ENCODE measurements at places on chromosomes 16 and 17.

DNA sequence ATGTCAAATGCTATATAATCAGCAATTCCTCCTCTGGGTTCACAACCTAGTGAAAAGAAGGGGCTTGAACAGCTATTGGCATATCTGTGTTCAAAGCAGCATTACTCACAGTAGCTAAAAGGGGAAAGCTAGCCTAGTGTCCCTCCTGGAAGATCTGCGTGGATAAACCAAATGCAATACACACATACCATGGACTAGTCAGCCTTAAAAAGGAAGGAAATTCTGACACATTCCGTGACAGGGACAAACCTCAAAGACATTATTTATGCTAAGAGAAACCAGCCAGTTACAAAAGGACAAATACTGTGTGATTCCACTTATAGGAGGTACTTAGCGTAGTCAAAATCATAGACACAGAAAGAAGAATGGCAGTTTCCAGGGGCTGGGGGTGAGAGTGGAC is 90.1 kb downstream of the XYLT1 start:
- no peak overlapping the region for H3K4me3 ChIP-seq
- no peak for DNase-seq
- peaks cover 49% of the 10 kb centered on the region for H3K4me1 ChIP-seq

- H3K36me3 ChIP-seq, result peaks cover 18% of the 10 kb centered on the region
- no peak overlapping the region for H3K27ac ChIP-seq
- no peak overlapping the region for H3K4me3 ChIP-seq
- no peaks in the 10 kb centered on the region for H3K27me3 ChIP-seq
Measured at GRCh38 chr17:3025421-3026124, 37.8 kb downstream of the OR1D5 start.

DNA sequence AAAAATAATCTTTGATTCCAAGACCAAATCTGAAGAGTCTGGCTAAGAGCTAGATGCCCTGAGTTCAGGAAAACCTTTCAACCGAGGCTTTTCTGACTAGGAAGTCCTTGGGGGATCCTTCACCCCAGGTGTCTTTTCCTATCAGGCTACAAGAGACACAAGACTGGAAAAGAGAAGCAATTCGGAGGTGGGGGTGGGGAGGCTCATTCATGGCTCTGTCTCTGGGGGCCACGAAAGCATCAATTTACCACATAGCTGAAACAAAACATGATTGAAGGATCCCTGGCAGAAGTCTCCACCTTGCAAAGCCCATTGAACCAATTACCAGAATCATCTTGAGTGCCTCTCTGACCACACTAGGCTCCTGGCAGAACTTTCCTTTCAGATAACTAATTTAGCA is 239.8 kb upstream of the SALL1 start:
- no peak overlapping the region for H3K27ac ChIP-seq
- no peaks in the 10 kb centered on the region for H3K36me3 ChIP-seq
- H3K27me3 ChIP-seq, result no peaks in the 10 kb centered on the region

GRCh38 chr17:17694169-17695081 is 13.2 kb downstream of the RAI1 start:
- H3K4me3 ChIP-seq, result peak overlapping the region; percentile 71
- DNase-seq, result peak; percentile 88
- H3K27me3 ChIP-seq, result no peaks in the 10 kb centered on the region
- no peaks in the 10 kb centered on the region for H3K36me3 ChIP-seq
- peaks cover 52% of the 10 kb centered on the region for H3K4me1 ChIP-seq

DNA sequence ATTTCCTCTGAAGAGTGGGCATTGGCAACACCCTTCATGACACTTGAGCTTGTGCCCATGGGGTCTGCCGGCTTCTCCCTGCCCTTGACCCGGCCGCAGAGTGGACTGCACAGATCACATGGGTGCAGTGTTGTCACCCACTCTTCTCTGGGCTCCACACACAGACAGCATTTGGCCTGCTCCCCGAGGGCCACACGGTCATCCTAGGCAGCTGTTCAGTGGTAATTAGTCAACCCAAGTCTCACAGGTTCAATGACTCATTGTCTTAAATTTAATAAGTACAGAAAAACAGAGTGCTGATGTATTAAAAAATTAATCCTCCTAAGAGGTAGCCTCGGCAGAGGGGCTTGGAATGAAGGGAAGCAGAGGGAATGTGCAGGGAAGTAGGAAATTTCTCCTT is 204.8 kb downstream of the MSI2 start:
- no peak for DNase-seq
- no peak overlapping the region for H3K27ac ChIP-seq
- peaks cover 5% of the 10 kb centered on the region for H3K4me1 ChIP-seq
- H3K4me3 ChIP-seq, result no peak overlapping the region
- no peaks in the 10 kb centered on the region for H3K27me3 ChIP-seq

- H3K4me3 ChIP-seq, result no peak overlapping the region
- no peaks in the 10 kb centered on the region for H3K27me3 ChIP-seq
- H3K4me1 ChIP-seq, result peaks cover 16% of the 10 kb centered on the region
- H3K27ac ChIP-seq, result no peak overlapping the region
Measured at GRCh38 chr16:88065747-88066142, 114.5 kb downstream of the BANP start.

DNA sequence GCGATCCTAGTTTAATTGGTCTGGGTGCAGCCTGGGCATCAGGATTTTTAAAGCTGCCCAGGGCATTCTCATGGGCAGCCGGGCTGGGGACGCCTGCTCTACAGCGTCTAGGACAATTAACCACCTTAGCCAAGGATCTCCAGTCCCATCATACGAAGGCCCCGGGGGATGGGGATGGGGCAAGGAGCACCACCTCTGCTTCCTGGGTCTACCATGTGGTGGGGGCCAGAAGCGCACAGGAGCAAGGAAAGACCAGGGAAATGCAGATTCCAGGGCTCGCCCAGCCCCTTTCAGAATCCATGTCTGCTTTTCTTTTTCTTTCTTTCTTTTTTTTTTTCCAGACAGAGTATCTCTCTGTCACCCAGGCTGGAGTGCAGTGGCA is 29.3 kb downstream of the TBC1D16 start:
- no peak overlapping the region for H3K4me3 ChIP-seq
- no peaks in the 10 kb centered on the region for H3K27me3 ChIP-seq
- no peak overlapping the region for H3K27ac ChIP-seq
- DNase-seq, result no peak
- H3K36me3 ChIP-seq, result peaks cover 53% of the 10 kb centered on the region

DNA sequence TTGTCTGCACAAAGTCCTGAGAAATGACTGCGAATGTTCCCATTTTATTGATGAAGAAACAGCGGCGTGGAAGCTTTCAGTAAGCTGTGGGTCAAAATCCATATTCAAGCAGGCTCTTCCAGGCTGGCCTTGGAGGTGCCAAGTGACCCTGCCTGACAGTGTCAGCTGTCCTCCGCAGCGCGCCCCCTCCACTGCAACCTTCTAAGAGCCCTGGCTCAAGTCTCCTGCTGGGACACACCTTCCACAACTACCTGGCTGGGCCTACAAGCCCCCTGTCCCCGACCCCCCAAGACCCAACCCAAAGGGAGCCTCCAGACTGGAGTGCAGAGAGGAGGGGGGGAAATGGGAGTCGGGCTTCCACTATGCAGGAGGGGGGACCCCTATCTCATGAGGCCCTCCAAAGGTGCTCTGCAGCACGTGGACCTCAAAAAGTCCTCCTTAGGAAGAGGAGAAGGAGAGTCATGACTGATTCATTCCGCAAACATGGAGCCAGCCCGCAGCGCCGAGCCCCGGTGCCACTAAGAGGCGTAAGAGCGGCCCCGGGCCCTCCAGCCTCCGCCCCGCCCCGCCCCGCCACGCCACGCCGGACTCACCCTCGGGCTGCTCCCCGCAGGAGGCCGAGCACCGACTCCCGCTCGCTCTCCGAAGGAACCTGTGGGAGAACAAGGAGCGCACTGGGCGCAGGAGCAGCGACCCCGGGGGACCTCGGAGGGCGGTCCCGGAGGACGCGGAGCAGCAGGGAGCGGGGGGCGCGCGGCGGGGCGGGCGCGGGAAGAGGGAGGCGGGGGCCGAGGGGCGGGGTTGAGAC is 574 bp downstream of the MPP3 start:
- H3K4me3 ChIP-seq, result peak overlapping the region; percentile 66
- DNase-seq, result peak; percentile 42
- no peaks in the 10 kb centered on the region for H3K27me3 ChIP-seq
- peak overlapping the region; percentile 72 for H3K27ac ChIP-seq

DNA sequence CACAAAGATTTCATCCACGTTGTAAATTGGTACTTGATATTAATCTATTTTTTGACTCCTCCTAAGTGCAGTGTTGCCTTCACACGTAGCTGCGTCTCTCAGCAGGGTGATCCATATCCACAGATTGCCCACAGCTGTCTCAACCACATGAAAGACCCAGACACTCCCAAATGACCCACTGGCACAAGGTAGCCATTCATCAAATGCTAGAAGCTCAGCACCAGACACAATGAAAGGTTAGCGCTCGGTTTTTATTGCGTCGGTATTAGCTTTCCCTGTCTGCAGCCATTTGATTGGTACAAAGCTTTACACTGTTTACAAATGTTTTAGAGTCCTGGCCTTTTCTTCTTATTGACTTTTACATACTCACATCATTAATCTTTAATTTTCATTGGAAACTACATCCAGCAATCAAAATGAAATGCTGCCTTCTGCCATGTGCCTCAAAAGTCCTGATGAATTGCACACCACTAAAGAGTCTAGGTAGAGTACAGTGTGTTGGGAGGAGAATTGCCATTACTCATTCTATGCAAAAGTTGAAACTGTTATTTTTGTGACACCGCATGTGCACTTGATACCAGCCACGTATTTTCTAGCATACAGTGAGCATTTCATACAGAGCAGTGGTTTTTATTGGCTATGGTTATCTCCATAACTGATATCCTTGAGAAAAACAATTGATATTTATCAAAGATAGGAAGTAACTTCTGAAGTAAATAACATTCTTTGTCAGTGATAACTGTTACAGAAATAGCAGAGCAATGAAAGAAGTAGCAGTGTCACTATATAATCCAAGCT is 127.3 kb upstream of the NUDT7 start:
- H3K4me3 ChIP-seq, result no peak overlapping the region
- H3K36me3 ChIP-seq, result no peaks in the 10 kb centered on the region
- no peak overlapping the region for H3K27ac ChIP-seq
- no peak for DNase-seq

DNA sequence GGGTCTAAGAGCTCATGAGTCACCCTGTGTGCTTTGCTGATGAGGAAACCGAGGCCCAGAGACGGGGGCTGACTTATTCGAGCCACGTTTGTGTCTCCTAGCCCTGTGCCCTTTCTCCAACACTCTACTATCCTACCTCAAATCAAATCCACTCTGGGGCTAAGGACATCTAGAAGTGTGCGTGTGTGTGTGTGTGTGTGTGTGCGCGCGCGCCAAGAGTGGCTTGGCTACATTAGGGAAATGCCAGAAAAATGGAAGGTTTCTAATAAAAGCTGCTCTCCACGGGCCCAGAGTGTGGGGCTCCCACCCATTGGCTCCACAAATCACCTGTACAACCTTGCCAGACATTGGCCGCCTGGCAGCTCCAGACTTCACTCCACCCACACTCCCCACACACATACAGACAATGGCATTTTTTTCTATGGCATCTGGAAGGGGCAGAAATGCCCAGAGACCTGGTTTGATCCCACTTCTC is 30.3 kb upstream of the PHOSPHO1 start:
- no peaks in the 10 kb centered on the region for H3K4me1 ChIP-seq
- H3K4me3 ChIP-seq, result peak overlapping the region; percentile 56
- peak overlapping the region; percentile 69 for H3K27ac ChIP-seq
- no peaks in the 10 kb centered on the region for H3K27me3 ChIP-seq

DNA sequence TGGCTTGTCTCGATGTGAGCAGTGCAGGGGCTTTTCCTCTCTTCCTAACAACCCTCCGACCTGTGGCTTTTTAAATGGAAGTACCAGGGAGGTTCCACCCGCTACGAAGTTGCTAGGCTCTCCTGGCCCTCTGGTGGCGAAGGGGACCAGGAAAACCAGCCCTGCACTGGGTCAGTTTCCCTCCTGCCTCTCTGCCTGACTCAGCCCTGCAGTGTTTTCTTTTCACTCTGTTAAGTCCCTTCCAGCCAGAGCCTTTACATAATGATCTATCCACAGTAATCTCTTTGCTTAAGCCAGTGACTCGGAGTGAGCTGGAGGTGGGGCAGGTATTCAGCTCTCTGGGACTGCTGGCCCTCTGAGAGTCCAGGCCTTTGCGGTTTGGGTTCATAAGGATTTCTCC is 331.3 kb upstream of the EEF2KMT start:
- H3K36me3 ChIP-seq, result no peaks in the 10 kb centered on the region
- H3K27me3 ChIP-seq, result no peaks in the 10 kb centered on the region
- DNase-seq, result no peak
- no peak overlapping the region for H3K4me3 ChIP-seq
- H3K27ac ChIP-seq, result no peak overlapping the region
- no peaks in the 10 kb centered on the region for H3K4me1 ChIP-seq

DNA sequence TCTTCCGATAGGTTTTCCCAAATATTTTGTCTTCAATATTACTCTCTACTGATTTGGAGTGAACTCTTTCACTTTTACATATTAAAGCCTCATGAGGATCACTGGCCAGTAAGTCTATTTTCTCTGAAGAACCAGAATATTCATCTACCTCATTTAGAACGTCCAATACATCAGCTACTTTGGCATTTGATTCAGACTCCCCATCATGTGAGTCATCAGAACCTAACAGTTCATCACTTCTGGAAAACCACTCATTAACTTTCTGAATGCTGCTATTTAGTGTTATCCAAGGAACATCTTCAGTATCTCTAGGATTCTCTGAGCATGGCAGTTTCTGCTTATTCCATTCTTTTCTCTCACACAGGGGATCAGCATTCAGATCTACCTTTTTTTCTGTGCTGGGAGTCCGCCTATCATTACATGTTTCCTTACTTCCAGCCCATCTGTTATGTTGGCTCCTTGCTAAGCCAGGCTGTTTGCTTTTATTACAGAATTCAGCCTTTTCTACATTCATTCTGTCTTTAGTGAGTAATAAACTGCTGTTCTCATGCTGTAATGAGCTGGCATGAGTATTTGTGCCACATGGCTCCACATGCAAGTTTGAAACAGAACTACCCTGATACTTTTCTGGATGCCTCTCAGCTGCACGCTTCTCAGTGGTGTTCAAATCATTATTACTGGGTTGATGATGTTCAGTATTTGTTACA is 30.9 kb downstream of the BRCA1 start:
- no peak for DNase-seq
- peaks cover 6% of the 10 kb centered on the region for H3K4me1 ChIP-seq
- H3K36me3 ChIP-seq, result no peaks in the 10 kb centered on the region
- H3K27ac ChIP-seq, result no peak overlapping the region
- H3K4me3 ChIP-seq, result no peak overlapping the region
- no peaks in the 10 kb centered on the region for H3K27me3 ChIP-seq

- peaks cover 96% of the 10 kb centered on the region for H3K36me3 ChIP-seq
- H3K4me3 ChIP-seq, result no peak overlapping the region
- no peaks in the 10 kb centered on the region for H3K27me3 ChIP-seq
- H3K27ac ChIP-seq, result no peak overlapping the region
- peaks cover 18% of the 10 kb centered on the region for H3K4me1 ChIP-seq
Measured at GRCh38 chr17:29107933-29108822, 65.2 kb downstream of the PIPOX start.

GRCh38 chr17:59466946-59467801 is 98.2 kb upstream of the DHX40 start:
- H3K4me3 ChIP-seq, result no peak overlapping the region
- H3K27ac ChIP-seq, result no peak overlapping the region
- H3K36me3 ChIP-seq, result no peaks in the 10 kb centered on the region
- DNase-seq, result no peak
- no peaks in the 10 kb centered on the region for H3K4me1 ChIP-seq

Measured in tibial artery (tissue), 4 donors.